ENCODE measurements at places on chromosomes 5 and 9.

- DNase-seq = no peak
Observed at GRCh38 chr5:135025730-135026644, 8.0 kb downstream of the PITX1 start.

- no peak for DNase-seq
Observed at GRCh38 chr5:160635046-160635445, 213.4 kb downstream of the PTTG1 start.

DNA sequence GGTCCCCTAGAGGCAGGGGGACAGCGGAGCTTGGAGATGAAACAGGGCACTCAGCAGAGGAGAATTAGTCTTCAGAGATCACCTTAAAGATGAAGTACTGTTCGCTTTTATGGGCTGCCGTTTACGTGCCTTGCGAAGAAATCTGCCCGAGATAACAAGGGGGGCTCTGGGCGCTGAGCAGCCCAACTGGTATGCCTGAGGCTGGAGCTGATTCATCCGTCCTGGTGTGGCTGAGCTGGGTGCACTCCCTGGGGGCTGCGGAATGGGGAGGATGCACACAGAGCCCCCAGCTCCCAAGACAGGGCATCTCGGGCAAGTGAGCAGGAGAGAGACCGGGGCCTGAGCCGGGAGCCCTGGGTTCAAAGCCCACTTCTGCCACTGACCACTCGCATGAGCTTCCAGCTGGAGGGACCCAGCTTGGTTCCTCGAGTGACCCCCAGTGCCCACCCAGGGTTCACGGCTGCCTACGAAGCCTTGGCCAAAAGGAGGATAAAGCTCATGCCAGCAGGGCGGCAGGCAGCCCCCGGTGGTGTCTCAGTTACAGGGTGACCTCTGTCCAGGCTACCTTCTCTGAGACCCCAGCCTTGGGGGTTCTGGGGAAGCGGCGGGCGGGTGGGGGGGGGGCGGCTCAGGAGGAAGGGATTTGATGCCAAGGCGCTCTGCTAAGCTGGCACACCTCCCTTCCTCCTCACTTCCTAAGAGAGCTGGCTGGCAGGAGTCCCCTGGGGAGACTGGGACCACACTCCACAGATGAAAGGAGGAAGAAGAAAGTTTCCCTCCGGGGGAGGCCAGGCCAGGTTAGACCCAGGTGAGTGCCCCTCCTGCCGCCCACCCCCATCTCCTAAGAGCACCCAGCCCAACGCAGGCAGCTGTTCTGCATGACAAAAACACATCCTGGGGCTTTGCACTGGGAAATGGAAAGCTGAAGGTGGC, 5.7 kb downstream of the FIBCD1 start:
- no peak for DNase-seq

GRCh38 chr9:113578882-113579282, 115.4 kb downstream of the RGS3 start:
- peak; percentile 96 for DNase-seq

GRCh38 chr5:100889896-100890295, 13.2 kb downstream of the ST8SIA4 start:
- no peak for DNase-seq

DNA sequence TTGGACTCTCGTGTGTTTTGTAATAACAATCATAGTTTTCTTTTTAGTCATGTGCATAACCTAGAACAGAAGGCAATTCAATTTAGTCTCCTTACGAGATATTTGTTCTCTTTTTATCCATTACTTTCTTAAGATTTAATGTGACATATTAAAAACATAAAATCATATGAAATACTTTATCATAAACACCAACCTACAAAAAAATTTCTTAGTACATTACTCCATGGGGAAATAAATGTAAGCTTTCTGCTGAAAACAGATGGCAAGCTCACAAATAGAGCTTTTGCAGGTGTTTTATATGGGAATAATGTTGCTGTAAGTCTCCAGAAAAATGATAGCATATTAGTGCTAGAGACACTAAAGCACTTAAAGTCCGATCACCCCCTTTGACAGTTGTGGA, 1035.2 kb upstream of the ARRDC3 start:
- no peak for DNase-seq

- DNase-seq = no peak
Observed at GRCh38 chr9:130095872-130096271, 42.2 kb downstream of the GPR107 start.
